ENCODE measurements at places on chromosomes 5 and 9.

GRCh38 chr5:149358294-149358651 lies 427 bp downstream of the PCYOX1L start:
- DNase-seq = peak; percentile 66

DNA sequence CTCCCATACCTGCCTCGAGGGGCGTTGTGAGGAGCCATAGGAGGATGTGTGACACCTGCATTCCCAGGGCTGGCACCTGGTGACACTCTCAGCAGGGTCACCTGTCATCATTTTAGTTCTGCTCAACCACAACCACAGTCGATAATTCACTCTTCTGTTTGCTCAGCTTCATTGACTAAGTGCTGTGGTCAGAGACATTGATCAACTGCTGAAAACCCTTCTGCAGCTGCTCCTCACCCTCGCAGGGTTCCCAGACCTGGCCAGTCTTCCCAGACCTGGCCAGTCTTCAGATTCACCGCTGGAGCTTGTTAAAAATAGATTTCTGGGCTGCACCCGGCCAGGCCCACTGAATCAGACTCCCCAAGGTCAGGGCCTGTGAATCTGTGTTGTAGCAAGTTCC lies 92.8 kb downstream of the MVB12B start:
- no peak for DNase-seq

- no peak for DNase-seq
Observed at GRCh38 chr9:93634311-93635185, 58.2 kb downstream of the PHF2 start.

DNA sequence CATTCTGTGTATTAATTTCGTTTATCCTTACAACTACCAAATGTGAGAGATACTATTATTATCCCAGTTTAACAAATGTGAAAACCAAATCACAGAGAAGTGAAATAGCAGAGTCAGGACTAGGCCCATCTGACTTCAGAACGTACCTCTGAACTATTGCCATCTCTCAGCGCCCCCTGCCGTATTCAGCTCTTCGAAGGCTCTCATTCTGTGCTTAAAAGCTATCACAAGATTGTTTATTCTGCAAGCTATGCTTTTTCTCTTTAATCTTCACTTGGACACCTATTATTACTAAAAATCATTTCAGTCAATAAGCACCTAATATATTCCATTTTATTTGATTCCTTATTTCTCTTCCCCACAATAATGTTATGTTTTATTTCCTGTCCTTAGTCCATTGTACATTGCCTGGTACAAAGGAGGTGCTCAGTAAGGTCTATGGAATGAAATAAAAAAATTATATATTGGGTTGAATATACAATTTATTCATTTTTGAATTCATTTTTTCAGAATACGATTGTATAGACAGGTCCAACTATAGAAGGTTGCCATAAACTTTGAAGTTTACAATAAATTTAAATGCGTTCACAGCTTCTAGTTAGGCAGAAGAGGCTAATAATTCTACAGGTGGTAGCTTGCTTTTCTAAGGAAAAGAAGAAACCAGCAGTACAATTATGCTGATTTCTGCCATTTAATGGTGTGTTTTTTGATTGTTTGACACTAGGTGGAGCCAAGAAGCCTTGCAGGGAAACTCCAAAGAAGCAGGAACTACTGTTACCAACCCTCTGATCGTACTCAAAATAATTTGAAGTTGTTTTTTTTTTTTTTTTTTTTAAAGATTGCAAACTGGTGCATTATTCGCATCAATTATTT lies 202.2 kb upstream of the DMRTA1 start:
- DNase-seq = no peak

GRCh38 chr5:178866946-178867345 lies 7.2 kb downstream of the ZNF354B start:
- DNase-seq = no peak

DNA sequence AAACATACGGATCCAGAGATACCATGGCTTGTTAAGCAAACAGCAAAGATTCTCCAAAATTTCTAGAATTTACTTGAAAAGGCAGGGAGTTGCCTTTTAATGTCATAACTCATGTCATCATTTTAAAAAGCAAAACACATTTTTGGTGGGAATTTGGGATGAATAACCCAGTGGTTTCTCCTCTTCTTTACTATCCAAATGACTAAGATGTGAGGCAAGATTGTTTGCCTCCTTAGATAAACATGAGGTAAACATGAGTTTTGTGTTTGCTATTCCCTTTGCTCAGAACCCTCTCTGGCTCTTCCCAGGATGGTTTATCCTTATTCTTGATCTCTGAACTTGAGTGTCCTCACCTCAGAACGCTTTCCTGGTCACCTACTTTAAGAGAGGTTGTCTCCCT lies 267.0 kb downstream of the EBF1 start:
- no peak for DNase-seq

GRCh38 chr5:172584638-172585037 lies 56.4 kb upstream of the NEURL1B start:
- DNase-seq = peak; percentile 64

GRCh38 chr5:174384509-174384947 lies 339.0 kb downstream of the NSG2 start:
- no peak for DNase-seq

All from Right ventricle myocardium superior (tissue), 1 donor.